ENCODE measurements at places on chromosomes 12 and 14. TPM values are rescaled to one million over a fixed set of nuclear protein-coding genes. Genes with fewer than 3 reads are reported as not detected.
A peak's percentile ranks its signal among the peaks of the same experiment; 100 is the strongest.

Gene PLEKHG7
- not detected for total RNA-seq

Gene RFX4
- total RNA-seq: not detected

DNA sequence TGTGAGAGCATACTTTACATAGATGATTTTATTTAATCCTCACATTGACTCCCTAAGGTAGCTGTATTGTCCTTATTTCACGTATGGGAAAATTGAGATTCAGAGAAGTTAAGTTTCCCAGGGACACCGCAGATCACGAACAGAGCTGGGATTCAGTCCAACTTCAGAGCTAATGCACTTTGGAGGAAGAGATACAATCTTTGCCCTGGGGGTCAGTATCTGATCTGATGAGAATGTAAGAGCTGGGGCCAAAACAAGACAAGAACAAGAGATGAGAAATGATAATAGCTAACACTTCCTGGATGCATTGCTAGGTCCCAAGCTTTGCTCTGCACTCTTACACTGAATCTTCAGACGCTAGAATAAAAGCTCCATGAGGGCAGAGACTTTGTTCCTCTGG is 6.0 kb upstream of the CSAD start:
- no peak overlapping the region for H3K4me3 ChIP-seq
- peaks cover 16% of the 10 kb centered on the region for H3K4me1 ChIP-seq
- no peaks in the 10 kb centered on the region for H3K27me3 ChIP-seq
- H3K36me3 ChIP-seq: peaks cover 19% of the 10 kb centered on the region

DNA sequence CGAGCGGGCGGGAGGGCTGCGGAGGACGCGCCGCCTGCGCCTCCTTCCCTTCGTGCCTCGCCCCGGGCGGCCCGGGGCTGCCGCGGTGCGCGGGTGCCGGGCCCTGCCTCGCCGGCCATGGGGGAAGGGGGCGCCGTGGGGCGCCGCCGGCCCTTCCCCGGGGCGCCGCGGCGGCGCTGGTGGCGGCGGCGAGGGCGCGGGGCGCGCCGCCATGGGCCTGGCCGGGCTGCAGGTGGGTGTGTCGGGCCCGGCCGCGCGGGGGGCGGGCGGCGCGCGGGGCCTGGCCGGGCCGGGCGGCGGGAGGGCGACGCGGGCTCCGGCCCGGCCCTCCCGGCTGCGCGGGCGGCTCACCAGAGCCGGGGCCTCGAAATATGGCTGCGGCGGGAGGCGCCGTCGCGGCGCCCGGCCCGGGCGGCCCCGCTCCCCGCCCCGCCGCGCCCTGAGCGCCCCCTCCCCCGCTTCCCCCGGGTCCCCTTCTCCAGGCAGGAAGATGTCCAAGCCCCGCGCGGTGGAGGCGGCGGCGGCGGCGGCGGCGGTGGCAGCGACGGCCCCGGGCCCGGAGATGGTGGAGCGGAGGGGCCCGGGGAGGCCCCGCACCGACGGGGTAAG is 5.1 kb downstream of the KMT5A start:
- H3K4me3 ChIP-seq: no peak overlapping the region
- H3K36me3 ChIP-seq: peaks cover 10% of the 10 kb centered on the region
- H3K27ac ChIP-seq: no peak overlapping the region
- H3K27me3 ChIP-seq: no peaks in the 10 kb centered on the region

GRCh38 chr12:9634969-9635754 is 27.4 kb upstream of the KLRB1 start:
- no peak for DNase-seq
- H3K27ac ChIP-seq: no peak overlapping the region
- no peaks in the 10 kb centered on the region for H3K36me3 ChIP-seq

Gene INHBE
- 0.59 TPM for total RNA-seq

DNA sequence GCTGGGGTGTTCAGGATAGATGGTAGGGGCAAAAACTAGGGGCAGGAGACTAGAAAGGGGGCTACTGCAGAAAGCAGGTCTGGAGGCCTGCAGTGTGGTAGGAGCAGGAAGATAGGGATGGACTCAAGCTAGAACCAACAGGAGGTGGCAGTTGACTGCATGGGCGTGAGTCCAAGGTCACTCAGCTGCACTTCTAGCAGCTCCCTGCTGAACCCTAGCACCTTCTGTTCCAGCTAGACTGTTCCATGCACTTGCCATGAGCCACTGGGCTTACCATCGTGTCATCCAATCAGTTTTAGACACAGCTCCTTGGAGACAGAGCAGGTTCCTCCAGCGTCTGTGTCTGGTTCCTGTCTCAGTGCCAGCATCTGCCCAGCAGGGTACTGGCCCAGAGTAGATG is 11.3 kb upstream of the KRT8 start:
- H3K36me3 ChIP-seq: no peaks in the 10 kb centered on the region
- H3K27ac ChIP-seq: peak overlapping the region; percentile 26
- H3K4me3 ChIP-seq: no peak overlapping the region
- DNase-seq: no peak
- no peaks in the 10 kb centered on the region for H3K27me3 ChIP-seq
- peaks cover 4% of the 10 kb centered on the region for H3K4me1 ChIP-seq

DNA sequence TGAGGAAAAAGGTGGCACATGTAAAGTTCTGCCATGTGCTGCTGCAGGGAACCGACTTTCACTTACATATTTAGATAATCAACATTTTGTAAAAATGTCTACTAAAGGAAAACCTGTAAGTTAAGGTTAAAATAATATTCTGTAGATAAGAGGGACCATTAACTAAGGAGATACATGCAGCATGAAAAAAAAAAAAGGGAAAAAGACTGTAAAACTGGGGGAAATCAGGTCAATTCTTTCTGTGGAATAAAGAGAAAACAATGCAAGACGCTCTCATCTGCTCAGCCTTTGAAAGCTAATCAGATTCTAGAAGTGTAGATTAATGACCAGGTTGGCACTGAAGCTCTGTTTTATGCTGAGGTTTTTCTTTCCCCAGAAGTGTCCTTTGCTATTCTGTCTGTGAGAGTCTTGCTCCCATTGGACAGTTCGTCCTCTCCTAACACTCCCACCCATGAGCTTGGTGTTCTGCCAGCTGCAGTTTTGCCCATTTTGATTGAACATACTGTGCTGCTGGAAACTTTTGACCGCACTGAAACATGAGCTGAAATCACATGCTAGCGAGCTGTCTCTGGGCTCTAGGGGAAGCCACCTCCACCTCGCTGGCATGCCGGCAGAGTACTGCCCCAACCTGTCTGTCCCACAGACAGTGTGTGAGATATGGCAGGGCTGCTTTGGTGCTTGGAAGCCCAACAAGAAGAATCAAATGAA is 39.7 kb downstream of the PPTC7 start:
- 0 out of 2 replicates have a peak, but pooled peaks cover 3% of the 10 kb centered on the region for H3K4me1 ChIP-seq
- no peak for DNase-seq
- H3K4me3 ChIP-seq: no peak overlapping the region
- no peaks in the 10 kb centered on the region for H3K27me3 ChIP-seq
- no peaks in the 10 kb centered on the region for H3K36me3 ChIP-seq
- no peak overlapping the region for H3K27ac ChIP-seq
